CD8-positive, alpha-beta memory T cell (primary cell): ENCODE measurements at places on chromosomes 7 and 10. TPM values are rescaled to one million over a fixed set of nuclear protein-coding genes. Genes with fewer than 3 reads are reported as not detected.
A peak's percentile ranks its signal among the peaks of the same experiment; 100 is the strongest.

The PNLIPRP1 gene
- total RNA-seq = not detected

DNA sequence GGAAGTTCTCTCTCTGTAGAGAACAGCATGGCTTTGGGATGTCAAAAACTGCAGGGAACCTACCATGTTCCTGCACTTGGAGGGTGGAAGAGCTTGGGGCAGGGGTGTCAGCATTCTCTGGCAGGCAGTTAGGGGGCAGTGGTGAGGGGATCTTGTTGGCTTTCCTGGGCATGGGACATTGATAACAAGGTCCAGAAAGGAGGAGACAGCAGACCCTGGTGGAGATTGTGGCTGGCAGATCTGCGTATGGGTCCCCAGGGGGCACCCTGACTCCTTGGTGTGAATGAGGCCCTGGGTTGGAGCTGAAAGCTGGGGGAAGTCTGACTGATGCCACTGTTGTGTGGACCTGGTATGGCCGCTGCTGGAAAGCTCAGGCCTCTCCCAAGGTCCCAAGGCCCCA lies 22.9 kb upstream of the CAMK2B start:
- no peaks in the 10 kb centered on the region for H3K27me3 ChIP-seq
- no peaks in the 10 kb centered on the region for H3K36me3 ChIP-seq
- no peak overlapping the region for H3K4me3 ChIP-seq
- no peaks in the 10 kb centered on the region for H3K4me1 ChIP-seq
- no peak for DNase-seq

The PRSS37 gene
- not detected for total RNA-seq

- no peaks in the 10 kb centered on the region for H3K4me1 ChIP-seq
- H3K4me3 ChIP-seq = no peak overlapping the region
- H3K27me3 ChIP-seq = peaks cover 8% of the 10 kb centered on the region
- DNase-seq = no peak
- no peaks in the 10 kb centered on the region for H3K36me3 ChIP-seq
These were observed 349 bp upstream of the GNG11 start for GRCh38 chr7:93921186-93921585.

GRCh38 chr10:101468159-101468558 lies 114.2 kb downstream of the BTRC start:
- H3K36me3 ChIP-seq = no peaks in the 10 kb centered on the region
- H3K27ac ChIP-seq = no peak overlapping the region
- H3K4me1 ChIP-seq = peaks cover 6% of the 10 kb centered on the region
- DNase-seq = no peak

- no peak overlapping the region for H3K27ac ChIP-seq
- H3K36me3 ChIP-seq = no peaks in the 10 kb centered on the region
- H3K4me3 ChIP-seq = no peak overlapping the region
- no peaks in the 10 kb centered on the region for H3K4me1 ChIP-seq
- no peaks in the 10 kb centered on the region for H3K27me3 ChIP-seq
These were observed 57.1 kb downstream of the SLIT1 start for GRCh38 chr10:97128516-97129154.

GRCh38 chr7:138935465-138936011 lies 45.7 kb downstream of the KIAA1549 start:
- DNase-seq = no peak
- H3K4me1 ChIP-seq = no peaks in the 10 kb centered on the region
- no peaks in the 10 kb centered on the region for H3K27me3 ChIP-seq
- no peak overlapping the region for H3K4me3 ChIP-seq
- no peaks in the 10 kb centered on the region for H3K36me3 ChIP-seq
- no peak overlapping the region for H3K27ac ChIP-seq

The NUTM2E gene
- 0.20 TPM for total RNA-seq

DNA sequence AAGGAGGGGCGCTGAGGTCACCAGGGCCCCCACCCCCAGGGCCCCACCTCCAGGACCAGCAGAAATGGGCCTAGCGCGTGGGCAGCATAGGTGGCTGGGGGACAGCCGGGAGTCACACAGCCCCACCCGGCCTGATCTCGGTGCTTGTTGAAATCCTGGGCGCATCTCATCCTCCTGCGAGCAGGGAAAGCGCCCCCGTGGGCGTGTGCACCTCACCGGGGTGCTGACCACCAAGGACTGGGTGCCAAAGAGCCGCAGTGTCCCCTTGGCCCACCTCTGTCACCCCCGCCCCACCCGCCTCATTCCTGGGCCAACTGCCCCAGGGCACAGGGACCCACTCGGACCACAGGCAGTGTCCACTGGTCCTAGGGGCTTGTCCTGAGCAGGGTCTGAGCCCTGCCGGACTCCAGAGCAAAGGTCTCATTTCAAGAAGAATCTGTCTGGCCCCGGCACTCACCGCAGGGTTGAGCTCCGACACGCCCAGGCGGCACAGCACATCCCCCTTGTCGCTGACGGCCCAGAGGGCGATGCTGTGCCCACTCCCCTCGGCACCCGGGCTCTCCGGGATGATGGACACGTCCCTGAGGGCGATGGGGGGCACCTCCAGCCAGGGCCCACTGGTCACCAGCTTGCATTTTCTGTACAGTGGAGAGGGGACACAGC lies 11.4 kb downstream of the BHLHA15 start:
- H3K27ac ChIP-seq = no peak overlapping the region
- no peak for DNase-seq
- H3K4me3 ChIP-seq = no peak overlapping the region
- H3K36me3 ChIP-seq = no peaks in the 10 kb centered on the region

The NUP42 gene
- 39.5 TPM for total RNA-seq

- peak; percentile 60 for DNase-seq
- no peaks in the 10 kb centered on the region for H3K27me3 ChIP-seq
- H3K36me3 ChIP-seq = peaks cover 4% of the 10 kb centered on the region
- H3K27ac ChIP-seq = no peak overlapping the region
These were observed 3.5 kb downstream of the MKRN1 start for GRCh38 chr7:140475747-140476333.

- H3K36me3 ChIP-seq = no peaks in the 10 kb centered on the region
- no peak overlapping the region for H3K27ac ChIP-seq
- no peaks in the 10 kb centered on the region for H3K27me3 ChIP-seq
- H3K4me3 ChIP-seq = no peak overlapping the region
- peaks cover 6% of the 10 kb centered on the region for H3K4me1 ChIP-seq
These were observed 67.3 kb downstream of the VWA2 start for GRCh38 chr10:114306116-114306973.

The HUS1 gene
- 64.9 TPM for total RNA-seq

The ZNF736 gene
- total RNA-seq = 24.1 TPM

DNA sequence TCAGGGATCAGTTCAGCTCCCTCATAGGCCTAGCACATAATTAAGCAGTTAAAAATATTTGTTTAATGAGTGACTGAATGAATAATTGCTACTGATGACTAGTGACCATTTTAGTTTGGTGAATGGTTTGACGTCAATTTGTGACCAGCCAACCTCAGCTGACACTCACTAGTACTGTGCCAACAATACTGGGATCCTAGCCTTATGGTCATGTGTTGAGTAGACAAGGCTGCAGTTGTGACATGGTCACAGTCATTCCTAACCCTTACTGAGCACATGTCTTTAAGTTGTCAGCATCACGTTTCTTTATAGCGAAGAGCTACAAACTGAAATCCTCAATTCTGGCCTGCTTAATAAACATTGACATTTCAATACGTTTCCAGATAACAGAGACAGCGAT lies 86.9 kb upstream of the SLC26A5 start:
- no peaks in the 10 kb centered on the region for H3K4me1 ChIP-seq
- no peak for DNase-seq
- H3K27me3 ChIP-seq = no peaks in the 10 kb centered on the region
- H3K4me3 ChIP-seq = no peak overlapping the region
- no peak overlapping the region for H3K27ac ChIP-seq
- H3K36me3 ChIP-seq = no peaks in the 10 kb centered on the region

GRCh38 chr7:120445276-120445675 lies 172.3 kb downstream of the KCND2 start:
- no peaks in the 10 kb centered on the region for H3K4me1 ChIP-seq
- no peak overlapping the region for H3K4me3 ChIP-seq
- no peaks in the 10 kb centered on the region for H3K36me3 ChIP-seq
- H3K27ac ChIP-seq = no peak overlapping the region

DNA sequence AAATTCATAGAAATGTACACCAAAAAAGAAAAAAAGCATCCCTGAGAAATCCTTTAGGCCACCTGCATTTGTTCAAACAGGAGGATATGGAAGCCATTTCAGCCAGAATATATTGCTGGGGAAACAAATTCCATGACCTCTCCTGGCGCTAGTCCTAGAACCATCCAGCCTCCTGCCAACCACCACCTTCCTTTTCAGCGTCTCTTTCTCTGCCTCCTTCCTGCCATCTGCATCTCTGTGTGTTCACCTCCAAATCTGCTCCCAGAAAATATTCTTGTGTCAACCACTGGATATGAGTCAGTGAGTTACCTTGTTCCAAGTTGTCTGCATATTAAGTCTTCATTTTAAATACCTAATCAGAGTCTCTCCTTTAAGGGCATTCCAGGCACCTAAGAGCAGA lies 50.6 kb upstream of the NPY start:
- H3K4me3 ChIP-seq = no peak overlapping the region
- peaks cover 4% of the 10 kb centered on the region for H3K4me1 ChIP-seq

GRCh38 chr10:10624567-10624962 lies 393.1 kb upstream of the CELF2 start:
- H3K4me3 ChIP-seq = no peak overlapping the region
- H3K4me1 ChIP-seq = no peaks in the 10 kb centered on the region
- H3K27ac ChIP-seq = no peak overlapping the region

GRCh38 chr10:67803588-67804394 lies 34.2 kb downstream of the DNAJC12 start:
- no peaks in the 10 kb centered on the region for H3K36me3 ChIP-seq
- no peak overlapping the region for H3K27ac ChIP-seq
- no peaks in the 10 kb centered on the region for H3K4me1 ChIP-seq
- H3K4me3 ChIP-seq = no peak overlapping the region
- no peak for DNase-seq
- H3K27me3 ChIP-seq = no peaks in the 10 kb centered on the region

The VWA2 gene
- not detected for total RNA-seq

DNA sequence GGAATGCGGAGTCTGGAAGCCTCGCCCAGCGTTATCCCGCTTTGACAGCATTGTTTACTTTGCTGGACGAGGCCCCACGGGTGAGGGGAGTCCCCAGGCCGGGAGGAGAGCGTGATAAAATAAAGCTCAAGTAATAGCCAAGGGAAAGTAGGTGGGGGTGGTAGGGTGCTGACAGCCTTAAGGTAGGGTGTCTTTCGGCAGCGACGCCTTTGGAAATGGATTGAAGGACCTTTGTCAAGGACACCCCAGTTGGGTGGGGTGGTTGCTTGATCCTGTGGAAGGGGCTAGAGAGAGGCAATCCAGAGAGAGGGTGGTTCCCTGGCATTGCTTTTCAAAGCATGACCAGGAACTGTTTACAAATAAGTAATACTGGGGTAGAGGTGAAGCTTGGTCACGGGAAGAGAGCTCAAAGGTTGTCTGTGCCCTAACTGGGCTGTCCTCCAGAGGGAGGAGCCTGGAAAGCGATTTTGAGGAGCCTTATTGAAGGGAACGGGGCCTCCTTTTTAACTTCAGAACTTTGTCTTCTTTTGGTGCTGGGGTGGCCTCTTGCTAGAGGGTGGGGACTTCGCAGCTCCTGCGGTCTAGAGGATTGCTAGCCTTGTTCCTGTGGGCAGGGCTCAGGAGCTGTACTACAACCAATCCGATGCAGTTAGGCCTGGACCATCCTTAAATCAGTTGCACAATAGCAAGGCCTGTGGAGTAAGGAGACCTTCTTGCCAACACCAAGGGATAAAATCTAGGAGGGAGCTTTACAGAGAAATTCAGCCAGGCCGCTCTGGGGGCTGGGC lies 1.3 kb downstream of the EIF4EBP2 start:
- peak overlapping the region; percentile 78 for H3K4me3 ChIP-seq
- DNase-seq = peak; percentile 28
- no peaks in the 10 kb centered on the region for H3K36me3 ChIP-seq
- peak overlapping the region; percentile 71 for H3K27ac ChIP-seq
- H3K27me3 ChIP-seq = no peaks in the 10 kb centered on the region

The CALHM3 gene
- total RNA-seq = not detected

The COL13A1 gene
- total RNA-seq = not detected

GRCh38 chr10:9885761-9886160 lies 1131.9 kb upstream of the CELF2 start:
- no peak overlapping the region for H3K27ac ChIP-seq
- no peaks in the 10 kb centered on the region for H3K36me3 ChIP-seq
- H3K4me1 ChIP-seq = no peaks in the 10 kb centered on the region
- DNase-seq = no peak
- H3K4me3 ChIP-seq = no peak overlapping the region
- no peaks in the 10 kb centered on the region for H3K27me3 ChIP-seq

DNA sequence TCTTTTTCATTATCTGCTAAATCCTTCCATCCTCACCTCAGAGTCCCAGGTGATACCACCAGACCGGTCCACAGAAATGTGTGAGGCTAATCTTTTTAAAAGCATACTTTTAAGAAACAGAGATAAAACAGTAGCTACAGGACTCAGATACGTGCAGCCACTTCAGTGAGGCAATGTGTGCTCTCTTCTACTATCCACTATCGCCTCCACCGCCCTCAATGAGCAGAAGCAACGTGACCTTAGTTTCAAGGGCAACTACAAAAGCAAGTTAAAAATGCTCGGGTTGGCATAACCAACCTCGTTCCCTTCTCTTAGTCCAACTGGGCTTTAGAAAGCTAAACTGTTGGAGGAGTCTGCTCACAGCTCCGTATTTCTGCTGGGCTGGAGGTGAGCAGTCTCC lies 4.2 kb downstream of the FGFR2 start:
- H3K27ac ChIP-seq = no peak overlapping the region
- H3K27me3 ChIP-seq = peaks cover 11% of the 10 kb centered on the region
- H3K4me3 ChIP-seq = no peak overlapping the region
- no peaks in the 10 kb centered on the region for H3K36me3 ChIP-seq
- H3K4me1 ChIP-seq = no peaks in the 10 kb centered on the region
